D721Med (cell line): ENCODE measurements at places on chromosomes 5 and 9.
A peak's percentile ranks its signal among the peaks of the same experiment; 100 is the strongest.

GRCh38 chr5:61790678-61791077 is 458.6 kb downstream of the ZSWIM6 start:
- no peak for DNase-seq

DNA sequence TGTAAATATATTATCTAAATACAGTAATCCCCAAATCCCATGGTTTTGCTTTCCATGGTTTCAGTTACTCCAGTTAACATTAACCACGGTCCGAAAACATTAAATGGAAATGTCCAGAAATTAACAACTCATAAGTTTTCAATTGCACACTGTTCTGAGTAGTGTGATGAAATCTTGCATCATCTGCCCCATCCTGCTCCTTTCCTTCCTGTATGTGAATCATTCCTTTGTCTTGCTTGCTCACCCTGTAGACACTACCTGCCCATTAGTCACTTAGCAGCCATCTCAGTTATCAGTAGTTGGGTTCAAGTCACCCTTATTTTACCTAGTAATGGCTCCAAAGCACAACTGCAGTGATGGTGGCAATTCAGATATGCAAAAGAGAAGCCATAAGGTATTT is 1568.5 kb upstream of the WWC1 start:
- no peak for DNase-seq

DNA sequence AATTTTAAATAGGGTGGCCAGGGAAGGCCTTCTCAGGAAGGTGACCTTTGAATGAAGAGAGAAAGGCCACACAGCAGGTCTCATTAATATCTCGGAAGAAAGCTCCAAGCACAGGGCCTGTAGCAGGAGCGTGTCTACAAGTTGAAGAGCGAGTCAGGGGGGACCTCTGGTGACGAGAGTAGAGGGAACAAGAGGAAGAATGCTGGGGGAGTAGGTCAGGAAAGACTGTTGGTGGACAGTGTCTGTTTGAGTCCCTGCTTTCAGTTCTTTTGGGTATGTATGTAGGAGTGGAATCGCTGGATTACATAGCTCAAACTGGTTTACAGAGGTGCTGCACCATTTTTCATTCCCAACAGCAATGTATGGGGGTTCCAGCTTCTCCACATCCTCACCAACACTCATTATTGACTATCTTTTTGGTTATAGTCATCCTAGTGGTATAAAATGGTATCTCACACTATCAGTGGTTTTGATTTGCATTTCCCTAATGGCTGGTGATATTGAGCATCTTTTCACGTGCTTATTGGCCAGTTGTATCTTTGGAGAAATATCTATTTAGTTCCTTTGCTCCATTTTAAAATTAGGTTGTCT is 55.8 kb downstream of the NUP214 start:
- no peak for DNase-seq

- DNase-seq: no peak
These were observed 5.6 kb downstream of the NLN start for GRCh38 chr5:65727491-65728156.

- no peak for DNase-seq
These were observed 124.3 kb downstream of the RASEF start for GRCh38 chr9:82938426-82939218.

GRCh38 chr9:110455860-110456259 is 118.2 kb upstream of the TXNDC8 start:
- DNase-seq: no peak

DNA sequence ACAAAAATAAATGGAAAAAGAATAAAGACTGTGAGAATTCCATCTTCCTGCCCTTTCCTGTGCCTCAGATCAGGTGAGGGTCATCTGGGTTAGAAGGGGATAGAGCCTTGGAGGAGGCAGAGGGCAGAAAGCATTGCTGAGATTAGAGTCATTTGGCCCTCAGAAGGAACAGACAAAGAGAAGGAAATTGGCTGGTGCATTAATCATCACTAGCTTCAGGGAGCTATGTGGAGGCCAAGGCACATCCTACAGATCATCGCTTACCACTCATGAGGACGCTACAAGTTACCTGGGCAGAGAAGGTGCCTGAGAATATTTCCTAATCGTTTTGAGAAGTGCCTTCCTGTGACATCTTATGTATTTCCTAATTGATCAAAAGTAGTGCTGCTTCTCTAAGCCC is 74.5 kb downstream of the C7 start:
- DNase-seq: no peak

GRCh38 chr9:79353856-79354520 is 217.8 kb upstream of the TLE4 start:
- DNase-seq: no peak

DNA sequence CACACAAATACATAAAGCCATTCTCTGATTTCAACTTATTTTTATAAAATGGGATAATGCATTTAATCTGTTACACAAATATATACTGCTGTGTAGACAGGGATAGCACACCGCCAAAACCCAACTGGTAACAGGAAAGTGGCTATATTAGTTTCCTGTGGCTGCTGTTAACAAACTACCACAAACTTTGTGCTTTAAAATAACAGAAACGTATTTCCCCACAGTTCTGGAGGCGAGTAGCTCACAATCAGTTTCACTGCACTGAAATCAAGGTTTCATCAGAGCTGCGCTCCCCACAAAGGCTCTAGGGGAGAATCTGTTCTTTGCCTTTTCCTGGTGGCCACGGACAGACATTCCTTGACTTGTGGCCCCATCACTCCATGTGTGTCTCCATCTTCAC is 94.0 kb downstream of the MLLT3 start:
- no peak for DNase-seq

DNA sequence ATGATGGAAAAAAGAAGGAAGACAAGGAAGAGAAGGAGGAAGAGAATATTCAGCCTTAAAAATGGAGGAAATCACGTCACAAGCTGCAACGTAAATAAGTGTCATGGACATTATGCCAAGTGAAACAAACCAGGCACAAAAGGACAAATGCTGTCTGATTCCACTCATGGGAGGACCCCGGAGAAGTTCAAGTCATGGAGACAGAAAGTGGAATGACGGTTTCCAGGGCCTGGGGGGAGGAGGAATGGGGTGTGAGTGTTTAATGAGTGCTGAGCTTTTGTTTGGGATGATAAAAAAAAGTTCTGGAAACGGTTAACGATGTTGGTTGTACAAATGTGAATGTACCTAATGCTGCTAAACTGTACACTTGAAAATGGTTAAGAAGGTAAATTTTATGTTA is 439.5 kb downstream of the GADD45G start:
- no peak for DNase-seq

DNA sequence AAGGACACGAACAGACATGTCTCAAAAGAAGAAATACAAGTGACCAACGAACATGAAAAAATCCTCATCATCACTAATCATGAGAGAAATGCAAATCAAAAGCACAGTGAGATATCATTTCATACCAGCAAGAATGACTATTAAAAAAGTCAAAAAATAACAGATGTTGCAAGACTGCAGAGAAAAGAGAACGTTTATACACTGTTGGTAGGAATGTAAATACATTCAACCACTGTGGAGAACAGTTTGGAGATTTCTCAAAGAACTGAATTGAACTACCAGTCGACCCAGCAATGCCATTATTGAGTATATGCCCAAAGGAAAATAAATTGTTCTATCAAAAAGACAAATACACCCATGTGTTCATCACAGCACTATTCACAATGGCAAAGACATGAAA is 45.7 kb downstream of the FXN start:
- no peak for DNase-seq

DNA sequence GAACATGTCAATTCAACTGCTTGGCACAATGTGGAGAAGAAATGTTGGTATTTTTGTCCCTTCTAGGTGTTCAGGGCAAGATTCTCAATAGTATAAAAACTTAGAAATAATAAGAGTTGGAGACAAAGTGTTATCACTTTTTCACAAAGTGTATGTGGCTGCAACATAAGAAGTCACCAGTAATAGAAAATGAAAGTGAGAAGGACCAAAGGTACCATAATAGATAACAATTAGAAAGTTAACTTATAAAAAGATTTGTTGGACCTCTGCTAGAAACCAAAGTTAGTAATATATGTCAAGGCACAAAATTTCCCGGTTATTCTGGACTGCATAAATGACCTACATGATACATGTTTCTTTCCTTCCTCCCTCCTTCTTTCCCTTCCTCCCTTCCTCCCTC is 1535.3 kb downstream of the EFNA5 start:
- DNase-seq: no peak

- no peak for DNase-seq
These were observed 1.8 kb upstream of the TARS1 start for GRCh38 chr5:33438996-33439395.

DNA sequence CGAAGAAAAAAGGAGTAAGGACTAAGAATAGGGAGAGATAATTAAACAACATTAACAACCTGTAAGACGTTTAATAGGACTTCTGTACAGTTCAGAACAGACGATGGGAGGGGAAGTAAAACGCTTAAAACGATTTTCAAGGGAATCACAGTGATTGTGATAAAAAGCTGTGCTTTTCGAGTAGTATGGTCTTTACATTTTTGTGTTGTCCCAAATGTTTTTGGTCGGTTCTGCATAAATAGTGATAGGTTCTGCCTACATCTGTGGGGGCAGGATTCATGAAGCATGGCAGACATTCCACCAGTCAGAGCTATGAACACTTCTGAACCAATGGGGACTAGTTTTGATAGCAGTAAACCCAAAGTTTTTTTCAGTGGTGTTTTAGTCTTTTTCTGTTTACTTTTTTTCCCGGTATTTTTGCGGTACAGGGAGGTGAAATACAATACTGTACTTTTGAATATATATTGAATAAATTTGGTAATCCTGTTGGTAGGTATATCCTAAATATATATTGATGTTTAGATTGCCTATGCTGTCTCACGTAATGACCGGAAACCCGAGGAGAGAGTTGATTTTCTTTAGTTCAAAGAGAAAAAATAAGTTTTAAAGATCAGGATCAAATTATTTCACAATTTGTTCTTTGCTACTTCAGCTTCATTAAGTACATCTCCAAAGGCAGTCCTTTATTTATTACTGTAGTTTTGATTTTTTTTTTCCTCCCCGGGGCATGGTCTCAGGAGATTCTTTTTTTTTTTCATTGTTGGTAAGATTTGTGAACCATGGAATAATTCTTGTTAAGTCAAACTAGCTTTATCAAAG is 1.3 kb downstream of the ERBIN start:
- DNase-seq: no peak

DNA sequence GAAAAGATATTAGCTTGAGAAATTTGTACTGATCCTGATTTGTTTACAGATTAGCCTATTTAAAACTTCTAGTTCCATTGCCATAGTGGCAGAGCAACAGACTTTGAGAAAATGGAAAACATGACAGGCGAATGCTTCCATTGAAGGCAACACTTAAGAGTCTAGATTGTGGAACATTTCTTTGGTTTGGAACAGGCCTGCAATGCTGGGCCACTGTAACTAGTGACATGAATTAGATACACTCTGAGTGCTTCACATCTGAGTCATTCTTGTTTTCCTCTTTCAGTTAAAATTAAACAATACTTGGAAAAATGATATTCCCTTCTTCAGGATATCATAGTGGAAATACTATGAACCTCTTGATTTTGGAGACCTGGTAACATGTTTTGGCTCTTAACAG is 453.6 kb upstream of the TUSC1 start:
- DNase-seq: no peak

- peak; percentile 47 for DNase-seq
These were observed 54.4 kb upstream of the RUFY1 start for GRCh38 chr5:179495906-179496455.

DNA sequence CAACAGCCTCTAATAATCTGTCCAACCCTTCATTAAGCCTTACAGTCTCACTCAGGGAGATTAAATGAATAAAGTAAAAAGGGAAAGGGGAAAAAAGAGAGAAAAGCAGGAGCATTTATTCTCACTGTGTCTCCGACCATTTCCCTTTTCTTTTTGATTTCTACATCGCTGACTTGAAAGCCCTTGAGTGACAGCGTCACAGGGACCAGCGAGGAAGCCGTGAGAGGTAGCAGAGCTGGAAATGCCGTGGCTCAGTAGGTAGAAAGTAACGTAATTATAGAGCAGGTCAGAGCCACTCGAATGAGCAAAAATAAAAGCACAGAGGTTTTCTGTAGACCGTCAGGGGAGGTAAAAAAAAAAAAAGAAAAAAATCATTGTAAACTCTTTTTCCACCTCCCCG is 52.4 kb downstream of the ASS1 start:
- no peak for DNase-seq

- no peak for DNase-seq
These were observed 117.0 kb downstream of the CARTPT start for GRCh38 chr5:71836084-71836483.

DNA sequence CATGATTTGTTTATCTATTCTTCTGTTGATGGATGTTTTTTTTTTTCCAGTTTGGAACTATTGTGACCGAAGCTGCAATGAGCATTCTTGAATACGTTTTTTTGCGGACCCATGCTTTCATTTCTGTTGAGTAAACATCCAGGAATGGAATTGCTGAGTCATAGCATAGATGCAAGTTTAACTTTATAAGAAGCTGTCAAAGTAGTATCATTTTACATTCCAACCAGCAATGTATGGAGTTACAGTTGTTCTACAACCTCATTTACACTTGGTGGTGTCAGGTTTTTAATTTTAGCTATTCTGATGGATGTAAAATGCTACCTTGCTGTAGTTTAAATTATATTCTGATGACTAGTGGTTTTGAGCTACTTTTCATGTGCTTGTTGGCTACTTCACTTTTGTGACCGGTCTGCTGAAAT is 49.0 kb downstream of the NPR3 start:
- DNase-seq: no peak
